ENCODE measurements at places on chromosomes 2 and 18. TPM values are rescaled to one million over a fixed set of nuclear protein-coding genes. Genes with fewer than 3 reads are reported as not detected.

CRYBA2 gene
- not detected for total RNA-seq

SLC8A1 gene
- total RNA-seq: 82.9 TPM

CEP76 gene
- total RNA-seq: 7.2 TPM

SLC23A3 gene
- 3.6 TPM for total RNA-seq

- no peaks in the 10 kb centered on the region for H3K27me3 ChIP-seq
- DNase-seq: no peak
- no peaks in the 10 kb centered on the region for H3K36me3 ChIP-seq
- no peak overlapping the region for H3K4me3 ChIP-seq
Observed at GRCh38 chr2:222572751-222573174, 83.1 kb downstream of the FARSB start.
